ENCODE measurements at places on chromosomes 1 and 21. TPM values are rescaled to one million over a fixed set of nuclear protein-coding genes. Genes with fewer than 3 reads are reported as not detected.

DNA sequence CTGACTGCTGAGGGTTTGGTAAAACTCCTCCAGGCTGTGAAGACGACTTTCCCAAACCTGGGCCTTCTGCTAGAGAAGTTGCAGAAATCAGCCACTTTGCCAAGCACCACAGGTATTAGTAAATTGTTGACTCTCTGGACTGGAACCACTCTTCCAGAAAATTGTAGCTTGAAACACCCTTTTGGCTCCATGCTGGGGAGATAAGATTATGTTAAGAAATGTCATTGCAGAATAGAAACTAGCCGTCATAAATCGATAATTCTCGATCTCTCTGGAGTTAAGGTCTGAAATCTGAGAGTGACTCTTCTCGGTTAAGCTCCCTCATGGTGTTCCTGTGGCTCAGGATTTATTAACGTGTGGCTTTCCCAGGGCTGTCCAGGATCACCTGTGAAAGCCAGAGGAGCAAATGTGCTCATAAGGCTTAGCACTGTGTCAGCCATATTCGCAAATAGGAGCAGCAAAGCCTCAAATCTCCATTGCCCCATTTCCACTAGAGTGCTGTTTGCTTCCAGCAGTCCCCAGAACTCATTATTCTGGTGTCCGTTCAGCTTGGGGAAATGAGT, 54.6 kb downstream of the ZBTB40 start:
- no peaks in the 10 kb centered on the region for H3K4me1 ChIP-seq
- H3K27me3 ChIP-seq = no peaks in the 10 kb centered on the region
- H3K36me3 ChIP-seq = peaks cover 71% of the 10 kb centered on the region

The GORAB gene
- 4.3 TPM for total RNA-seq

GRCh38 chr21:29875036-29875716, 64.6 kb downstream of the GRIK1 start:
- no peaks in the 10 kb centered on the region for H3K27me3 ChIP-seq
- DNase-seq = no peak
- no peaks in the 10 kb centered on the region for H3K4me1 ChIP-seq

DNA sequence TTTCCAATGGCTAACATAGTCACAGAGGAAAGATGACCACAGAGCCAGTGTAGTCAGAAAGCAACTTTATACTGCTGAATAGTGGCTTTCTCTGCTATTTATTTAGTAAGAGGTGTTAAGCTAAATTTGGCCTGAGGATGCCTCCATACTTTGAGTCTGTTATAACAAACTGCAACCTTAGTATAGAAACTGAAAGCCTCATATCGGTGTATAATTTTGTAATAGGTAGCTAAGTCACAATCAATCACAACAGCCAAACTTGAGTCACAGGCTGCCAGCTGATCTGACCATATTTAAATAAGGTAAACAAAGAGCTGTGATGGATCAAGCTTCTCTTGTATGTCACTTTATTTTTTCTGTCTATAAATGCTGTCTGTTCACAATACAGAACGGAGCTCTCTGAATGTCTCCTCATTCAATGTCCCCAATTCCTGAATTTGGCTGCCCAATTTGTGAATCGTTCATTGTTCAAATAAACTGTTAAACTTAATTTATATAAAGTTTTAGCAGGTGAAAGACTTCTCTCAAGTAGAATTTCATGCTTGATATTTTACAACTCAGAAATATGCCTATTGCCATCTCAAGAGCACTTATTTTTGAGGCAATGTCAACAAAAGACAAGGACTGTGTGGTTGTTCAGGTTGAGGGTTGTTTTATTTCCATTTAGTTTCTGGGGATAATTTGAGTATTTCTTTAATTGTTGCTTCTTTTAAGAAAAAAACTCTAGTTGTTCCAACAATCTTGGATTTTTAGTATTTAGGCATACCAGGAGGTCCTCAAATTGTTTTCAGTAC, 339.7 kb upstream of the B3GALT2 start:
- H3K4me1 ChIP-seq = no peaks in the 10 kb centered on the region
- H3K27ac ChIP-seq = no peak overlapping the region
- no peaks in the 10 kb centered on the region for H3K27me3 ChIP-seq

The DUSP23 gene
- total RNA-seq = 75.2 TPM

The DENND2C gene
- 1.7 TPM for total RNA-seq

The C1orf87 gene
- total RNA-seq = not detected

DNA sequence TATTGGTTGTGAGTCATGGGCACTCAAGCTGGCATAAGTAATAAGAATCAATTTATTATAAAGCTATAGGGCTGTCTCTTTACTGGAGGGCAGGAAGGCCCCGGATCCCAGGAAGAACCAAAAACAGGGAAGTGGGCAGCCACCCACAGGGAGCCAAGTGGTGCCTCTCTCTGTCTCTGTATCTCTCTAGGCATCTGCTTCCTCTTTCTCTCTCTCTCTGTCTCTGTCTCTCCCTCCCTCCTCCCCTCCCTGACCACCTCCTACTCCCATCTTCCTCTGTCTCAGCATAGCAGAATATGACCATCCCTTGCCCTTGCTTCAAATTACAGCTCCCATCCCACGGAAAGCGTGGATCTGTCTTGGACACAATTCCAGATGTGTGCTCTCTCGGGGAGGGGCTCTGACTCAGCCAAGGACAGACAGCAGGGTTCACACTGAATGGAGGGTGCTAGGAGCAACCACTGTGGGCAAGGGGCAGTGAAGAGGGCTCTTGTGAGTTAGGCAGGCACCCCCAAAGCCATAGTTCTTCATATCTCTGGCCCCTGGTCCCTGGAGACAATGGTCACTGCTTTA, 80.4 kb upstream of the LPGAT1 start:
- H3K27ac ChIP-seq = no peak overlapping the region
- H3K36me3 ChIP-seq = no peaks in the 10 kb centered on the region
- no peaks in the 10 kb centered on the region for H3K4me1 ChIP-seq
- no peak for DNase-seq

The CFAP74 gene
- total RNA-seq = not detected

DNA sequence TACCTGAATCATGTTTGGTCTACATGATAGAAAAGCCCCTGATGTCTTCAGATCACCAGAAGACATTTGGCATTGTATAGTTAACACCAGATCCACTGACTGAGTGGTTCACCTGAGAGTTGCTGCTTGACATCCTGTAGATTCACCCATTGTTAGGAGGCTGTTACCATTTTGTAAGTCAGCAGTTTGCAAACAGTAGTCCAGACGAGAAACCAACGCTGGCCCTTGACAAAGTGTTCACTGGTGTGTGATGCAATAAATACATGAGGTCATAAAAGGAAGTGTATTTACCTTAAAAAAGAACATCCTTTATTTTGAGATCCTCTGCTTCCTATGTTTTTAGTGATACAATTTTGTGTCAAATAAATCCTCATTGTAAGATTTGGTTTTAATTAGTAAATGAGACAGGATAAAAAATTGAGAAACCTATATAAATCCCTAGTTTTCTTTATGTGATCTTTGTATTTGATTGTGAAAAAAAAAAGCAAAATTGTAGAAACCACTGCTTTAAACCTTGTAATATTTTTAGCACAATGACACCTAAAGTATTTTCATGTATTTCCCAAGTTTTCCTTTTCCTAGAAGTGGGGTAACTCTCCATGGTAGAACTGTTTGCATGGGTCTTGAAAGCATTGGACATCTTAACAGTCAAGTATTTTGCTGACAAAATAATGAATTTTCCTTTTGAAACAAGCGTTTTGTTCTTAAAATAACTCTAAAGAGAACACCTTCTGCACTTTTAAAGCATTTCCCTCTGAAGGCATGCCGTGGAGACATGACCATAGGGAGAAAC, 204.3 kb downstream of the FGGY start:
- DNase-seq = peak; percentile 66
- peaks cover 19% of the 10 kb centered on the region for H3K4me1 ChIP-seq
- no peaks in the 10 kb centered on the region for H3K36me3 ChIP-seq
- H3K27me3 ChIP-seq = no peaks in the 10 kb centered on the region
- no peak overlapping the region for H3K27ac ChIP-seq

DNA sequence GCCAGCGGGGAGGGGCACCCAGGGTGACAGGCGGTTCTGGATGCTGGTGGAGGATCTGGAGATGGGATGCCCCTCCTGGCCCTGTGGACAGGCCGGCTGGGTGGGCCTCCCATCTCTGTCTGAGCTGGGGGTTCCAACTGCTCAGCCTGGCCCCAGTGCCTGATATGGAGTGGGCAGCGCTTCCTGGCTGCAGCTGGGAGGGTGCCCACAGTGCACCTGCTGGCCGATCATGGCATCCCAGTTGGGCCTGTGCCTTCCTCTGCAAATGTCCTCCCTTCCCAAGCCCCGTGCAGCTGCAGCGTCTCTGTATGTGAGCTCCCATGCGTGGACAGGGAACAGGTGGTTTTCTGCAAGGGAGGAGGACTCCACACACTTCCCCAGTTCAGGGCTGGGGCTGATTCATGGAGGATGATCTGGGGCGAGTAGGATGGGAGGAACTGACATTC, 2.1 kb downstream of the PFKL start:
- no peaks in the 10 kb centered on the region for H3K36me3 ChIP-seq
- peaks cover 84% of the 10 kb centered on the region for H3K4me1 ChIP-seq
- no peak overlapping the region for H3K4me3 ChIP-seq
- H3K27ac ChIP-seq = no peak overlapping the region
- H3K27me3 ChIP-seq = peaks cover 2% of the 10 kb centered on the region
- no peak for DNase-seq

GRCh38 chr1:53086491-53087070, 24.6 kb downstream of the PODN start:
- H3K27ac ChIP-seq = no peak overlapping the region
- H3K4me1 ChIP-seq = no peaks in the 10 kb centered on the region
- peaks cover 13% of the 10 kb centered on the region for H3K36me3 ChIP-seq
- no peaks in the 10 kb centered on the region for H3K27me3 ChIP-seq
- no peak overlapping the region for H3K4me3 ChIP-seq

The OR2L5 gene
- total RNA-seq = not detected

DNA sequence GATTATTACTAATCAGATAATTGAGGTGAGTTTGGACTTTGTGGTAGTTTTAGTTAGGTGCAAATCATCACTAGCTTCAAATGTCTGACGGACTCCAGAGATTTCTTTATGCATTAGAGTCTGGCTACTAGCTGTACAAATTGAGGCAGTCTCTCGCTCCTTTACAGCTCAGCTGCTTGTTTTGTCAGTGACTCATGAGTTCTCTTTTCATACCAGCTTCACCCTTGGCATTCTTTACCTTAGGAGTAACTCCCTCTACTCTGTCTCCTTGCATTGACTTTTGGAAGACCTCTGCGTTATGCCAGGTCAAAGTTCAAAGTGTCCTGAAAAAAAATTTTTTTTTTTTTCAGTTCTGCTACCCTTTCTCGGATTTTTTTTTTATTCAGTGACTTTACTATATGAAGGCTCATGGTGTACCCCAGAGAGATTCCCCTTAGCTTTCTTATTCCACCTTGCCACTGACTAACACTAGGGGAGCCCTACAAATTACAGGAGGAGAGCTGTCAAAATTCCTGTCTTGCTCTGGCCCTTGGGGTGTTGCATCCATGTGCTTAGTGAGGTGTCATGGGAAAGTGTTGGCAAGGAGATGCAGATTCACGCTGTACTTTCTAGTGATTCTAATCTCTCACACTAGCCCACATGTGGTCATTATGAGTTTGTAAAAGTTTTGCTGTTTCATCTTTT, 576.6 kb downstream of the ADGRL2 start:
- H3K27ac ChIP-seq = no peak overlapping the region
- H3K4me3 ChIP-seq = no peak overlapping the region
- no peaks in the 10 kb centered on the region for H3K27me3 ChIP-seq
- H3K36me3 ChIP-seq = no peaks in the 10 kb centered on the region
- no peaks in the 10 kb centered on the region for H3K4me1 ChIP-seq

The LCE2C gene
- total RNA-seq = not detected

GRCh38 chr1:53484705-53485477, 25.7 kb downstream of the DMRTB1 start:
- H3K4me1 ChIP-seq = peaks cover 9% of the 10 kb centered on the region
- no peak overlapping the region for H3K4me3 ChIP-seq
- no peaks in the 10 kb centered on the region for H3K36me3 ChIP-seq

- H3K36me3 ChIP-seq = no peaks in the 10 kb centered on the region
- H3K4me1 ChIP-seq = peaks cover 14% of the 10 kb centered on the region
- H3K4me3 ChIP-seq = no peak overlapping the region
- DNase-seq = no peak
These were observed 24.0 kb downstream of the NGF start for GRCh38 chr1:115314092-115314491.

GRCh38 chr1:246573491-246573890, 7.2 kb downstream of the CNST start:
- H3K4me1 ChIP-seq = peaks cover 67% of the 10 kb centered on the region
- no peak for DNase-seq
- H3K4me3 ChIP-seq = peak overlapping the region; percentile 4
- no peaks in the 10 kb centered on the region for H3K27me3 ChIP-seq
- H3K27ac ChIP-seq = peak overlapping the region; percentile 99
- no peaks in the 10 kb centered on the region for H3K36me3 ChIP-seq

DNA sequence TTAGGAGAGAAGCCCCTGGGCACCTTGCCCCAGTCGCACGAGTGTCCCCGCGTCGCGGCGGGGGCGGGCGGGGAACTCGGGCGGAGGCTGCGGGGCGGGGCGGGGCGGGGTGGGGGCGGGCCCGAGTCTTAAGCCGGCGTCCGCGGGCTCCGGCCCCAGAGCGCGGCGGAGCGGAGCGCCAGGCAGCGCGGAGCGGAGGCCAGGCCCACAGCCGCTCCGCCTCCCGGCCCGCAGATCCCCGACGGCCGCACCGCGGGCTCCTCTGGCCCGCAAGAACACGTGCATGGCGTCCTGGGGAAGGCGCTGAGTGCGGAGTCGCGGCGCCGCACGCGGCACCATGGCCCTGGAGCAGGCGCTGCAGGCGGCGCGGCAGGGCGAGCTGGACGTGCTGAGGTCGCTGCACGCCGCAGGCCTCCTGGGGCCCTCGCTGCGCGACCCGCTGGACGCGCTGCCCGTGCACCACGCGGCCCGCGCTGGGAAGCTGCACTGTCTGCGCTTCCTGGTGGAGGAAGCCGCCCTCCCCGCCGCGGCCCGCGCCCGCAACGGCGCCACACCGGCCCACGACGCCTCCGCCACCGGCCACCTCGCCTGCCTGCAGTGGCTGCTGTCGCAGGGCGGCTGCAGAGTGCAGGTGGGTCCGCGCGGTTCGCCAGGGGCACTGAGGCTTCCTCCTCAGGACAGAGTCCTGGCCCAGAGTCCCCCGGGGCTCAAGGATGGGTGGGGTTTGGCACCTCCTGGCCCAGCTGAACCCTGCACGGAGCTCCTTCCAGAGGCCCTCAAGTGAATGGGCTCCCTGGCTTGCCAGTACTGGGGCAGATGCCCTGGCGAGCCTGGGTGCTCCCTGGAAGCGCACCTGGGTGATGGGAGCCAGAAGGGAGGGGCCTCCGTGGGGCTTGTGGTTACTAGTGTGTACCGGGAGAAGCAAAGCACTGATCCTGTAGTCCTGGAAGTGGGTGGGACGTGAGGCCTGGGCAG, at the start of gene ESPN:
TSS of gene ESPN (plus strand) at position 158 of the 975 bp plus-strand sequence. CDS start at position 338, 180 bp downstream.
- DNase-seq = no peak
- H3K27ac ChIP-seq = no peak within 1 kb of the TSS
- peaks cover 38% of the 10 kb centered on the region for H3K4me1 ChIP-seq
- H3K4me3 ChIP-seq = peak within 1 kb of the TSS; percentile 20

- no peak overlapping the region for H3K27ac ChIP-seq
- no peak for DNase-seq
These were observed 11.4 kb upstream of the MTARC1 start for GRCh38 chr1:220775240-220775853.

The GBP3 gene
- 15.2 TPM for total RNA-seq

- DNase-seq = no peak
- no peaks in the 10 kb centered on the region for H3K36me3 ChIP-seq
- H3K4me1 ChIP-seq = no peaks in the 10 kb centered on the region
- H3K4me3 ChIP-seq = no peak overlapping the region
These were observed 474.3 kb upstream of the CAMK1G start for GRCh38 chr1:209109001-209109785.

The NCMAP gene
- 0.17 TPM for total RNA-seq

- no peak overlapping the region for H3K27ac ChIP-seq
- H3K4me1 ChIP-seq = no peaks in the 10 kb centered on the region
These were observed 218.7 kb upstream of the FGGY start for GRCh38 chr1:59078070-59078800.
